Amniotic epithelial cell (primary cell): ENCODE measurements at places on chromosomes 16 and 17.

DNA sequence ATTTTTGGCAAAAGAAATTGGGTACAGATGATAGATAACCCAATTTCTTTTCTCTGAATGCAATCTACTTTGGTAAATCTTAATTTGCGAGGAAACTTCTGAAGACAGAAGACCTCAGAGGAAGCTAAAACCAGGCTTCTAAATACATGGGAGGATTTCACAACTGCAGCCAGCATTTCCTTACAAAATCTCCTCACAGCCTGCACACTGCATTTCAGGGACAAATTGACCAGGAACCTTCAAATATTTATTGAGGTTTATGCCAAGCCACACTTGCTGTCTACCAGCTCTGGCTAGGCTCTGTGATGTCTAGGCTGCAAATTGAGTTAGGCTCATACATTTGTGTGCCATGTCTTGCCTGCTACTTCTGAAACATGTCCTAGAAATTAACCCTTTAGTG is 167.3 kb upstream of the CDH5 start:
- peak; percentile 68 for DNase-seq

DNA sequence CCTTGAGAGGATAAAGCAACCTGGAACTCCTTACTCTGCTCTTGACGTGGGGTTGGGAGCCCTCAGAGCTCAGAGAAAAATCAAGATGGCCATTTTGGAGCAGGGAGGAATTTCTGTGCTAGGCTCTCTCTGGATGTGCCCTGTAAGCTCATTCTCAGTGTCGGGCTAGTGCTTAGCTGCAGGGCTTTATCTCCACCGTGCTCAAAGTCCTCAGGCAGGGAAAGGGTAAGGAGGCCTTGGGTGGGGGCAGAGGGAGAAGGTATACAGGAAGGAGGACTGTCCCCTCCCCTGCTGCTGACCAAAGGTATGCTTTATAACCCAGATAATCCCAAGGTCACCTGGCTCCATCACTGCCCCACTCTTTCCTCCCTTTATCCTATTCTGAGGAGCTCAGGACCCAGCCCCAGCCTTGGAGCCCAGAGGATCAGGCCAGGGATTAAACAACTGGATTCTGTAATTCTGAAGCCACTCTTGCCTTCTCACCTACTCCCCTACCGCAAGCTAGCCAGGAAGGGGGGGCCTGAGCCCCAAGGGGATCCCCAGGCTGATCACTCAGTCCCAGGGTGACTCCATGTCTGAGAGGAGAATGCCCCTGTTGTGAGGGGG is 1.1 kb downstream of the DHRS11 start:
- no peak for DNase-seq

- peak; percentile 37 for DNase-seq
Measured at GRCh38 chr17:53516636-53517035, 306.1 kb upstream of the KIF2B start.

DNA sequence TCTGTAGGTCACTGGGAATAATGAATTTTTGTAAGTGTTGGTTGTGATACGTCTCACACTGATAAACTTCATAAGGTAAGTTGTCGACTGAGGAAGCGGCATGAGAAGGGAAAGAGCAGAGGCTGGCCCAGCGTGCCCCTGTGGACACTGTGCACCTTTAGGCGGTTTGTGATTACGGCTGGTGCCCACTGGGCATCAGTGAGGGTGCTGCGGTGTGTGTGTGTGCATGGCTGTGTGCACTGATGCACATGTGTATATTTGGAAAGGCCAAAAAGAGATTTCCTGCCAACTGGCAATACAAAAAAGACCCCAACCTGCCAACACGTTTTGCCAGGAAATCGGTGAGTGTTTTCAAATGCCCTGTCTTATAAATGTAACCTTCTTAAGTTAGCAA is 11.9 kb downstream of the IRF8 start:
- no peak for DNase-seq
